ENCODE measurements at places on chromosomes 7 and 10.

DNA sequence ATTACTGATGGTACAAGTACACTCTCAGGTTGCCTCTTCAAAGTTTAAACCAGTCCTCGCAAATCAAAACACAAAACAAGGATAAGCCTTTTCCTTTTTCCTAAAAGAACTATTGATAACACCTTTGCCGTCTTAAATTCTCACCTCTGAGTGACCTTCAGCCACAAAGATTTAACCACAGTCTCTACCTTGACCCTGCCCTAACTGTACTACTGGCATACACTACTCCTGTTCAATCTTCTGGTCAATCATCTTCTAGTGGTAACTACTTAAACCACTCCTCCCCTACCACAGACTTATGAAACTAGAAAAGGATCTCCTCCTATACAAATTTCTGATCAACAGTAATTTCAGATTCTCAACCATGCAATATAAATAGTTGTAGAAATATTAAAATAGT lies 15.1 kb downstream of the UPF2 start:
- no peak for DNase-seq

GRCh38 chr7:13849163-13849892 lies 140.1 kb downstream of the ETV1 start:
- no peak for DNase-seq

GRCh38 chr10:47449979-47450378 lies 33.9 kb downstream of the ANXA8 start:
- DNase-seq = no peak

DNA sequence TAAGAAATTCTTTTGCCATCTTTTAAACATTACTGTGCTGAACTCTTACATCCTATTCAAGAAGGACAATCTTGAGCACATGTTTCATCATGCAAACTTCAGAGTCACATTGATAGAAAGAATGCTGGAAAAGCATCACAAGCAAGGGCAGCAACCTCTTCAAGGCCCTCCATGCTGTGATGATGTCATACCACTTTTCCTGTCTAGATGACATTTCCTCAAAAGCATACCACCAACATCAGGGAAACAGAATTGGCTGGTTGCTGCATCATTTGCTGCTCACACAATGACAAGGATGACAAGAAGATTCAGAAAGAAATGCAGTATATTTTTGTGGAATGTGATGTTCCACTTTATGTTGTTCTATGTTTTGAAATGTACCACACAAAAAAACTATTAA lies 37.6 kb downstream of the CYP2C8 start:
- DNase-seq = no peak

- no peak for DNase-seq
These were observed 181.3 kb downstream of the MAGI2 start for GRCh38 chr7:79272066-79272669.

GRCh38 chr10:124742413-124743190 lies 1.6 kb downstream of the FAM53B start:
- DNase-seq = no peak

Measured in activated CD8-positive, alpha-beta memory T cell treated with anti-CD3 and anti-CD28 coated beads for 48 hours (primary cell).